Fibroblast of skin of right biceps (primary cell): ENCODE measurements at places on chromosomes 3 and 15.

GRCh38 chr15:96733721-96734120 lies 403.2 kb downstream of the NR2F2 start:
- no peak for DNase-seq

DNA sequence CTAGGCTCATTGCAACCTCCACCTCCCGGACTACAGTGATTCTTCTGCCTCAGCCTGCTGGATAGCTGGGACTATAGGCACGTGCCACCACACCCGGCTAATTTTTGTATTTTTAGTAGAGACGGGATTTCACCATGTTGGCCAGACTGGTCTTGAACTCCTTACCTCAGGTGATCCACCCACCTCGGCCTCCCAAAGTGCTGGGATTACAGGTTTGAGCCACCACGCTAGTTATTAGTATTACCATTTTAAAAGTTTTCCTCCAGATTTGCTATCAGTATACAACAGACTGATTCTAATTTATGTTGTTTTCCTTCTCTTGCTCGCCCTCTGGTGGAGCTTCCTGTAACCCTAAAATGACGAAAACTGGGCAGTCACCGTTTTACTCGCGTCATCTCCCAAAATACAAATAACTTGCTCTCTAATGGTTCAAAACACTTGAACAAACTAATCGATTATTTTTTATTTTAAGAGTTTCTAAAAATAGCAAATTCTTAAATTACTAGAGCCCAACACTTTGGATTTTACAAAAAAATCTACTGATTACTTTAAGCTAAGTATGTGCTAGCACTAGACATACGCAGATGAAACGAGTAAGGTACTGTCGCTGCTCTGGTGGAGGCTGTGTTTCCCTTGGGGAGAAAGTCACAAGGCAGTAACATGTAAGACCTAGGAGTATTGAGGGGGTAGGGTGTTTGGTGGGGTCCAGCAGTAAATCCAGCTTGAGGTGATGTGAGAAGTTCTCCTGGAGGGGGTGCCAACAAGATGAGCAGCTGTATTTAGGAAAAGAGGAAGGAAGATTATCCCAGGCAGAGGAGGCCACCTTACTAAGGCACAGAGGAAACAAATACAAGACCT lies 203.3 kb downstream of the MBNL1 start:
- DNase-seq = peak; percentile 60

DNA sequence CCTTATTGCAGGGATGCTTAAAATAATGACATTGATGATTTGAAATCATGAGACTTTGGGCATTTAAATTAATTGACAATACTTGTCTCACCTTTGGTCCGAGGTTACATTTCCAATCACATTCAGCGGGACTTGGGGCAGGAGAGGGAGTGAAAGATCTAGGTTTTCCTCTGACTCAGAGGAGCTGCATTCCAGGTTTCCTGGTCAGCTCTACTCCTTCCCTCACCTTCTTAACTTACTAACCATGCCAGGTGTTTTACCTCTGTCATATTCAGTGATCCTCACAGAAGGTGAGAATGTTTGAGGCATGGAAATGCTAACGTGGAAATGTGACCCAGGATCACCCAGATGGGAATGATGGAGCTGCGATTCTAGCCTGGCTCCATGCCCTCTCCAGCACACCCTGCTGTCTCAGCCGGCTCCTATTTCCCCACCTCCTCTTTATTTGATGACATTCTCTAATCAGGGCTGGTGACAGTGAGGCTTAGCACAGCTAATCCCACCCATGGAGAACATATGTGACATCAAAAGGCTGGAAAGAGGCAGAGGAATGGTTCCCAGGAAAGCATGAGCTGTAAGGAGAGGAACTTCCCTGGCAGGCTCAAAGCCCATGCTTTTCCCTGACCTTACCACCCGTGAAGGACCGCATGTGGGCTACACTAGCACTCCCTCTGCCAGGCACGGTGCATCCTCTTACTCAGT lies 38.7 kb downstream of the THSD4 start:
- DNase-seq = peak; percentile 42

DNA sequence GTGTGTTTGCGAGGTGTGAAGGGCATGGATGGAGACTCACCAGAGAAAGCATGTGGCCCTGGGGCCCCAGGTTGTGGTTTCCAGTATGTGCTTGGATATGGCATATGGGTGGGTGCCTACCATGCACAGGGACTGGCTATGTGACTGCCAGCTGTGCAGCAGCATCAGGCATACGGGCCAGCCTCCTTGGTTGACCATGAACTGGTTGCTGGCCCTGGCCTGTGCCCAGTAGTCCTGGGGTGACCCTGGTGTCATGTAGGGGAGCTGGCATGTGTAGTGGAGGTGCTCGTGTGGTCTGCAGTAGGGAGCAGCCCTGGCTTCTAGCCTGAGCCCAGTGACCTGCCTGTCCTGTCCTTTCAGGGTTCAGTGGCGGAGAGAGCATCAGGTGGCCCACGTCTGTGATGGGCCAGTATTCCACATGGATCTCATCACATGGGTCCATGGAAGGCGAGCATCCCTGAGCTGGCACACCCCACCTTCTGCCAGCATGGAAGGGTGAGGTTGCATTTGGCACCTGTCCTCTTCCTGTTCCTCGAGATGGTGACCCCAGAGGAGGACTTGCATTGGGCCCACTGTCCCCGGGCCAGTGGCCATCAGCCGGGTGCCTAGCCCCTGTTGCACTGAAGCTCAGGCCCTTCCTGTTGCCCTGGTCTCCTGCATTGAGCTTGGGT lies 228.9 kb downstream of the SNRPN start:
- DNase-seq = no peak

DNA sequence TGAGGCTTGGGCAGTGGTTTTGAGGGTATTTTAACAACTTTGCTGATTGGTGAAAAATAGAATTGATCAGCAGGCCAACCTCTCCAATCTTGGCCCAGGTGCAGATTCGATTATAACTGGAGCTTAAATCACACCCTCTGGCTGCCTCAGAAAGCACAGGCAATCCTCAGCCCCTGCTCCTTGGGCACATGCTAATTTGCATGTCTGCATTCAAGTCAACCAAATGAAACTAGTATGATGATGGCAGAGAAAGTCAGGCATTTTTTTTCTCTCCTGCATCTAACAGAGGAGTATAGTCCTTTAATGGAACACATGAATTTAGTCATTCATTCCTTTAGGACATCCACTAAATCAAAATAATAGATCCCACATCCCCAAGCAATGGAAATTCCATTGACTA lies 16.8 kb upstream of the NMNAT3 start:
- DNase-seq = no peak

DNA sequence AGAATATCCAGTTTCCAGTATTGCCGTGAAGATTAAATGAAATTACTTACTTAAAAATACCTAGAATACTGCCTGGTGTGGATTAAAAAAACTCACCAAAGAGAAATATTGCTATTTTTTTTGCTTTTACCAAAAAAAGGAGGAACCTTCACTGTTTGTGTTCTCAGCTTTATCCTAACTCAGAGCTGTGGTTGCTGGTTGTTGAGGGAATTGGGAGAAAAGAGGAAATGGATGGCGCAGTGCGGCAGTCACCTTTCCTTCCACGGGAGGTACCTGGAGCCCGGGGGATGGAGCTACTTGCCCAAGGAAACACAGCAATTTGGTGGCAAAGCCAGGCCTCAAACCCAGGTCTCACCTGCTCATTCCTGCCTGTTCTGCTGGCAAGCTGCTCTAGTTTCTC lies 270.3 kb downstream of the RPLP1 start:
- no peak for DNase-seq

- peak; percentile 53 for DNase-seq
These were observed 3.6 kb downstream of the OXSR1 start for GRCh38 chr3:38169027-38169317.

DNA sequence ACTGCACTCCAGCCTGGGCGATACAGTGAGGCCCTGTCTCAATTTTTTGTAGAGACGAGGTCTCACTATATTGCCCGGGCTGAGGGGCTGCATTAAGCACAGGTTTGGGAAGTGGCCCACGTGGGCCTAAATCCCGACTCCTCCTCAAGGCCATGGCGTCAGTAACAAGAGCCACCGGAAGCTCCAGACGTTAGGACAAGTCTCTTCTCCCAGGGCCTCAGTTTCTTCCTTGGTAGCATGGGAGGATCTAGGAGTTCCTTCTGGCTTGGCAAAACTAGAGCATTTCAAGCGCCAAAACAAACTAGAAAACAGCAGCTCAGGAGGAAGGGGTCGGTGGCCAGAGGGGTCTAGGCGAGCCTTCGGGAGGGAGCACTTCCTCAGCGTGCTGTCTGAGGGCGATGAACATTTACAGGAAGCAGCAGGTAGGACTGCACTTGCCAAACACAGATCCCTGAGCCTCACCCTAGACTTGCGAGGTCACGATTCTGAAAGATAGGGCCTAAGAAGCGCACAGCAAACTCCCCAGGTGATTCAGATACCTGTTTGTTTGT lies 536 bp downstream of the SNAPC5 start:
- no peak for DNase-seq

GRCh38 chr3:64167351-64167750 lies 57.9 kb downstream of the PRICKLE2 start:
- no peak for DNase-seq

GRCh38 chr3:14494279-14494972 lies 45.7 kb downstream of the GRIP2 start:
- no peak for DNase-seq

DNA sequence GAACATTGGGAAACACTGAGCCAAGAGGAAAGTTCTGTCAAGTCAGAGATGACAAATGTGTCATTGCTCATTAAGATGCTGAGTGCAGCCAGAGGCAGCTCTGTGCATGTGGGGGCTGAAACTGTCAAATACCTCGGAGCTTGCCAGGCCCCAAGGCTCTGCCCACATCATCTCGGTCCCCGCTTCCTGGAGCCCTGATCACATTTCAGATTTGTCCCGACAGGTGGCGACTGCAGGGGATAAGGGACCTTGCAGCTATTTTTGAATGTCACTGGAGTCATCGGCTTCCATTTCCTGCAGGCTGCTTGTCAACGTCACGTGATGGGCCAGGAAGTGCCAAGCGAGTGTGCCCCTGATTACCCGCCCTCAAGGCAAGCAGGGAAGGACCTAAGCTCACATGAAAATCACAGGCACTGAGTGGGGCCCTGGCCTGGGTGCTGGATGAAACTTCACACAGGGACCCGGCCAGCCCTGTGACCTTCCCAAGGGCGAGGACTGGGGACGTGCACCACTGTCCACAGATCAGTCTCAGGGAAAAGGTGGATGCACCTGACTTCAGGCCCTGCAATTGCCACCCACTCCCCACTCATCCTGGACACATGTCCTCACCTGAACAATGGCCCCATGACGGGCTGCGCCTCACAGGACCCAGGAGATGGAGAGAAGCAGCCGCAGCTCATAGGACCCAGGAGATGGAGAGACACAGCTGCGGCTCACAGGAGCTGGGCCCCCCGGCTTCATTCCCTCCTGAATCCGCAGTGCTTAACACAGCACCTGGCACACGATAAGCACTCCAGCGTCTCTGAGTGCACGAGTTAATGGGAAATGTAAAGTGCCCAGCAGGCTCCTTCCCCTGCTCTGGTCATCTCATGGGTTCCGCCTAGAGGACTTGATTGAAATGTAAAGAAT lies 73.4 kb downstream of the NUP210 start:
- DNase-seq = peak; percentile 5

- peak; percentile 99 for DNase-seq
These were observed 18.1 kb downstream of the GBE1 start for GRCh38 chr3:81743096-81744025.

DNA sequence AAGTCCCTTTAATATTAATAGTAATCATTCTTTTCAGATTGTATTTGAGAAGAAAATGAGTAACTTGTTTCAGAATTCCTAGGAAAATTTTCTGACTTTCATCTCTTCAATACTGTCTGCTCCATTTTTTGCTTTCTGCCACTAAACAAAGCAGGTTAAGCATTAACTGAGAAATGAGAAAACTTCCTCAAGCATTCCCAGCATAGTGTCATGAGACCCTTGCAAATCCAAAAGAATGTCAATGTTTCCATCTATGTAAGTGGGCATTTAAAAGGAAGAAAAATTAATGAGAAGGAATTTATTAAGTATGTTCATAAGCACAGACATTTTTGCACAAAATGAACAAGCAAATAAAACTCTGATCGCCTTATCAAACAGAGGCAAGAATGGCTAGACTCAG lies 148.0 kb upstream of the STRIT1 start:
- no peak for DNase-seq

DNA sequence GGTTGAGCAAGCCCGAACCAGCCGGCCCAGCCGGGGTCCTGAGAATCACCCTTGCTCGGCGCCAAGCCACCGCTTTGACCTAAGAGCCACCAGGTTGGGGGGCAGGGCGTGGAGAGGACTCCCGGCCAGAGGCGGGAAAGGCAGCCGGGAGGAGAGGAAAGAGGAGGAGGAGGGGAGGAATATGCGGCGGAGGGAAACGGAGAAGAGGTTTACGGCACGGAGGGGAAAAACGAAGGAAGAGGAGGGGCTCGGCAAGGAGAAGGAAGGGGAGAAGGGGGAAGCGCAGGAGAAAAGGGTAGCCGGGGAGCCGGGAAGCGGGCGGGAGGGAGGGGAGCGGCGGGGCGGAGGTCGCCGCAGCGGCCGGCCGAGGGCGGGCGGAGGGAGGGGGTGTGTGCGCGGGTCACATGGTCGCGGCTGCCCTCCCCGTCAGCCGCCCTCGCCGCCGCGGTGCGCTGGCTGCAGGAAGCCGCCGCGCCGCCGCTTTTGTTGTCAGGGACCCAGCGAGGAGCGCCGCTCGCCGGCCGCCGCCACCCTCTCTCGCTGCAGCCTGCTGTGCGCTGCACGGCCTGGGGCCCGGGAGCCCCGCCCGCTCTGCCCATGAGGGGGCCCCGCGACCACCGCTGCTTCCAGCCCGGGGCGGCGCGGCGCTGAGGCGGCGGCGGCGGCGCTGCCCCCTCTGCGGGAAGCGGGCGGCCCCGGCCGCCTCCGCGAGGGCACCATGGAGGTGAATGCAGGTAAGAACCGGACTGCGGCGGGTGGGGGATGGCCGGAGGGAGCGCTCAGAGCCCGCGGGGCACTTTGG lies at the start of gene NR1D2:
TSS of gene NR1D2 (plus strand) at position 426 of the 802 bp plus-strand sequence. CDS start at position 719, 293 bp downstream.
- DNase-seq = peak; percentile 88

- no peak for DNase-seq
These were observed at the start of gene TRAT1 for GRCh38 chr3:108822123-108822897. Gene TRAT1, plus strand, starts transcription at chr3:108822786. Its CDS starts 142 bp downstream, at chr3:108822928.
